RWPE2 (cell line): ENCODE measurements at places on chromosomes 1 and 21.

DNA sequence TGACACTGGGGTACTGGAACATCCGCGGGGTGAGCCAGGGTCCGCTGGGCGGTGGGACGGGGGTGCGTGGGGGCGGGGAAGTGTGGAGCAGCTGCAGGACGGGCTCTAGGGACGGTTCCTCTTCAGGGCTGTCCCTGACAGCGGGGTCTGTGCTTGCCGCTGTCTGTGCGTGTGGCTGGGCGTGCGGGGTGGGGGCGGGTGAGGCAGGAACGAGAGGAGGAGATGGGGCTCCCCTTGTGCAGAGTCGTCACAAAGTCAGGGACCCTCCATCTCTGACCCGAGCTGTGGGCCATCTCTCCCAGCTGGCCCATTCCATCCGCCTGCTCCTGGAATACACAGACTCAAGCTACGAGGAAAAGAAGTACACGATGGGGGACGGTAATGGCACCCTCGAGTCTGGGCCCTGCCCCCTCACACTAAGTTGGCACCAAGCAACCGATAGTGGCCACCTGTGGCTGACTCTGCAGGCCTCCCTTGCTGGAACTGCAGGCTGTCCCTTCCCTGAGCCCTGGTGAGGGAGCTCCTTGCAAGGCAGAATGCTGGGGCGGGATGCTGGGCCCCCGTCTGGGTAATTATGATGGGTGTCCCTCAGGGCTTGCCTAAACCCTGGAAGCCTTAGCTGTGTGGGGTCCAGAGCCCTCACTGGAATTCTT lies 392 bp downstream of the GSTM2 start:
- DNase-seq, result no peak

DNA sequence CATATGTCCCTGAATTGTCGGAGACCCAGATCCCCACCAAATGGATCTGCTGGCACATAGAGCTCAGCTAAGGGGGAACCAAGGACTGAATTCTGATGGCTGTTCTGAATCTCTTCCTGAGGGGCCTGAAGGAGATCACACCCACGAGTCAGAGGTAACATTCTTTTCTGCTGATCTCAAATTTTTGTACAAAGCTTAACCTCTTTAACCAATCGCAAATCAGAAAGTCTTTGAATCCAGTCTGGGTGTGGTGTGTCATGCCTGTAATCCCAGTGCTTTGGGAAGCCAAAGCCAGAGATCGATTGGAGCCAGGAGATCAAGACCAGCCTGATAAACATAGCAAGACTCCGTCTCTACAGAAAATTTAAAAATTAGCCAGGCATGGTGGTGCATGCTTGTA lies 62.8 kb upstream of the PRRC2C start:
- no peak for DNase-seq

GRCh38 chr1:45012639-45013278 lies 705 bp downstream of the UROD start:
- no peak for DNase-seq

DNA sequence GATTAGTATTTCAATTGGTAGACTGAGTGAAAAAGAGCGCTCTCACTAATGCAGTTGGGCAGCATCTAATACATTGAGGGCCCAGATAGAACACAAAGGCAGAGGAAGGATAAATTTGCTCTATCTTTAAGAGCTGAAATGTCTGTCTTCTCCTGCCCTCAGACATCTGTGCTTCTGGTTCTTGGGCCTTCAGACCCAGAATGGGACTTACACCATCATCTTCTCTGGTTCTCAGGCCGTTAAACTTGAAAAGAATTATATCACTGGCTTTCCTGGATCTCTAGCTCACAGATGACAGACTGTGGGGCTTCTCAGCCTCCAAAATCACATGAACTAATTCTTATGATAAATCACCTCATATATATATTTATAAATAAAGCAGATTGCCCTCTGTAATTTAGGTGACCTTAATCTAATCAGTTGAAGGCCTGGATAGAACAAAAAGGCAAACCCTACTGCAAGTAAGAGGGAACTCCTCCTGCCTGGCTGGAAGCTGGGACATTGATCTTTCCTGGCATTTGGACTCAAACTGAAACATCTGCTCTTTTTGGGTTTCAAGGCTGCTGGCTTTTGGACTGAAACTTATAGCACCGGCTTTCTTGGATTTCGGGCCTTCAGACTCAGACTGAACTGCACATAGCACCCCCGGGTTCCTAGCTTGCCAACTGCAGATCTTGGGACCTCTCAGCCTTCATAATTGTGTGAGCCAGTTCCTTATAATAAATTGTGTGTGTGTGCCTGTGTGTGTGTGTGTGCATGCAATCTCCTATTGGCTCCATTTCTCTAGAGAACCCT lies 390.4 kb upstream of the PLXNA2 start:
- DNase-seq, result no peak

DNA sequence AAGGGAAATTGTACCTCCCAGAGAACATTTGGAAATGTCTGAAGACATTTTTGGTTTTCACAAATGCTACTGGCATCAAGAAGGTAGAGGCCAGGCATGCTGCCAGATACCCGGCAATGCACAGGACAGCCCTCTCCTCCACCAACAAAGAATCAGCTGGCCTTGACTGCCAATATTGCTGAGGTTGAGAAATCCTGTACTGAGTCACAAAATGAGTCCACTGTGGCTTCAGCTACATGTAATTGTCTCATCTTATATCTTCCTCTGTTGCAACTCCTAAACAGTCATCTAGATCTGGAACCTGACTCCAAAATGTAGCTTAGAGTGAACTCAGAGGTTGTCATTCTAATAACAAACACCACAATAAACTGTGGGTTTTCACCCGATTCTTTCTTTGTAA lies 327.5 kb upstream of the POGK start:
- no peak for DNase-seq

GRCh38 chr1:184686540-184686939 lies 68.1 kb downstream of the EDEM3 start:
- no peak for DNase-seq

- no peak for DNase-seq
Measured at GRCh38 chr1:82486468-82486867, 685.7 kb downstream of the ADGRL2 start.

- DNase-seq, result no peak
Measured at GRCh38 chr1:115826628-115827027, 14.3 kb downstream of the NHLH2 start.

- no peak for DNase-seq
Measured at GRCh38 chr1:100736746-100737145, 17.2 kb downstream of the VCAM1 start.

DNA sequence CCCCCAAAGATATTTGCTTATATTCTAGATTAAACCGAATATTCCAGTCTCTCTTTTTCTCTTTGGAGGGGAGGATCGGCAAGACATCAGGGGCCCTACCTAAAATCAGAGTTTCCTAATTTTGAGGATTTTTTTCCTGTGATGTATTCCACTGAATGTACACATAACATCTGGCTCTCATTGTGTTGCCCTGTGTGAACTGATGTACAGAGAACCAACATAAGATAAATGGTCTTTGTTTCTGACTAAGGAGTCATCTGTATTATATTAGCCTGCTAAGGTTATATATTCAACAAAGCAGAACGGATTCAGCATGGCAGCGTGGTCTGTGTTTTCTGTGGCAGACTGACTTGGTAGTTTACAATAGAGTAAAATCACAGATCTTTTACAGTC lies 114.8 kb upstream of the NCAM2 start:
- no peak for DNase-seq

DNA sequence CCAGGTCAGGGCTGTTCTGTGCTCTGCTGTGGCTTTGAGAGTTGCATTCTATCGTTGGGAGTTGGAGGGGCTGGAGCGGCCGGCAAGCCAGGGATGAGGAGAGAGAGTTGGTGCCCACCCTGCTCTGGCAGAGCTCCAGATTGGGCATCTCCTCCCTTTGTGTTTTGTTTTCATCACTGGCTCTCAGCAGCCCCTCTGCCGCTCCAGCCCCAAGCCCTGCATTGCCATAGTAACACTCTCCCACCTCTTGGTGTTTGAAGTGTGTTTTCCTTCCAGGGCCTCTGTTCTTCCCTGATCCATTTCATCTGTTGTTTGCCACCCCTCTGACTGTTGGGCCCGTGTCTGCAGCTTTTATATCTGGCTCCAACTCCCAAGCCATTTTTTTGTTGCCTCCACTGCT lies 152.7 kb downstream of the URB2 start:
- DNase-seq, result no peak

DNA sequence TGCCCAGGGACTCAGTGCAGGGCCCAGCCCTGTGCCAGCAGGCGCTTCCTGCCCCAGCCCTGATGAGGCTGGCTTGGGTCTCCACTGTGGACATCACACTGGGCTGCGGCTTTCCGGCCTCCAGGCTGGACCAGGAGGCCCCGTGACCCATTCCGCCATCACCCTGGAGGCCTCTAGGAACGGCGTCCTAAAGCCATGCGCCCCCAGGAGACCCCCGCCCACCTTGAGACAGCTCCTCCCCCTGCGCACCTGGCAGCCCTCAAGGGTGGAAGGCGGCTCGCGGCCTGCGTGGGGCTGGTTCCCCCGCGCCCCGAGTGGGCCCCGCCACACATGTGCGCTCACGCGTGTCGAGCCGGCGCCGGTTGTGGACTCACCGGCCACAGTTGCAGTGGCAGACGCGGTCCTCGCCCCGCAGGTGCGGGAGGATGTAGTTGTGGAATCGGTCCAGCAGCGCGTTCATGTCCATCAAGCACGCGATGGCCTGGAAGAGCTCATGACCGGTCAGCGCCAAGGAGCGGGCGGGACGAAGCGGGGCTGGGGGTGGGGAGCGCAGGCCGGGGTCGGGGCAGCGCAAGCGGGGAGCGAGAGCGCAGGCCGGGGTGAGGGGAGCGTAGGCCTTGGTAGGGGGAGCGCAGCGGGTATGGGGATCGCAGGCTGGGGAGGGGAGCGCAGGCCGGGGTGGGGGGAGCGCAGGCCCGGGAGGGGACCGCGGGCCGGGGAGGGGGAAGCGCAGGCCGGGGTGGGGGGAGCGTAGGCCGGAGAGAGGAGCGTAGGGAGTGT lies 924 bp downstream of the TMEM240 start:
- peak; percentile 68 for DNase-seq

GRCh38 chr1:40750451-40750908 lies 33.1 kb upstream of the KCNQ4 start:
- no peak for DNase-seq

DNA sequence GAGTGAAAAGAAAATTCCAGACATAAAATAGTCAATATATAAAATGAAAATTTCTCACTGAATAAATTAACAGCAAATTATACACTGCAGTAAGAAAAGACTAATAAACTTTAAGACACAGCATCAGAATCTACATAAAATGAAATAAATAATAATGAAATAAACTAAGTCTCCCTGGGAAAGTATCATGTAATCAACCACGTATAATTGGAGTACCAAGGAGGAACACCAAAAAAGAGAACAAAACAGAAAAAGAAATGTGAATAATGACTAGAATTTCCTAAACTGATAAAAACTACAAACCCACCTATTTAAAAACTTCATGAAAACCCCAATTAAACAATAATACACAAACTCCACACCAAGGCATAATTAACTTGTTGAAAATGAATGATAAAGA lies 43.6 kb downstream of the SASS6 start:
- no peak for DNase-seq

DNA sequence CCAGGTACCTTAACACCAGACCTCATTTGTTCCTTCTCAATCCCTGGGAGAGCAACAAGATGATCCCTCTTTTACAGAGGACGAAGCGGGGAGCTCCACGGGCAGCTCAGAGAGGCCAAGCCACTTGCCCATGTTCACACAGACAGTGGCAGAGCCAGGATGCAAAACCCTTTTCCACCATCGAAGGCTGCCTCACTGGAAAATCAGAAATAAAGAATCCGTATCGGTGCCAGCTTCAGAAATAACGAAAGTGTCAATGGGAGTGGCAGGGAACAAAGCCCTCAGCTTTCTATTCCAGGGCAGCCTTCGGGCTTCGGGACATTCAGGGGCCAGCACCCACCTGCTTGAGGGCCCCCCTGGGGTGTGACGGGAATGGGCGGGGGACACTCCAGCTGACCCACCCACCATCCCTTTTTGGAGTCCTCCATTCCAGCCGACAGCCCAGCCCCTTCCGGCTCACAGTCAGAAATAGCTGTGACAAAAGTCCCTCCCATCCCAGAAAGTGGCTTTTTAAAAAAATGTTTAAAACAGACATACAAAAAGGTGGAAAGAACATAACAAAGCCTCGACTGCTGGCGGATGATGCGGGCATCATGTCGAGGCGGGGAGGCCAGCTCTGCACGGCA lies 6.0 kb downstream of the IFFO2 start:
- DNase-seq, result no peak

- DNase-seq, result peak; percentile 51
Measured at GRCh38 chr21:43924421-43925095, 59.5 kb downstream of the AGPAT3 start.

DNA sequence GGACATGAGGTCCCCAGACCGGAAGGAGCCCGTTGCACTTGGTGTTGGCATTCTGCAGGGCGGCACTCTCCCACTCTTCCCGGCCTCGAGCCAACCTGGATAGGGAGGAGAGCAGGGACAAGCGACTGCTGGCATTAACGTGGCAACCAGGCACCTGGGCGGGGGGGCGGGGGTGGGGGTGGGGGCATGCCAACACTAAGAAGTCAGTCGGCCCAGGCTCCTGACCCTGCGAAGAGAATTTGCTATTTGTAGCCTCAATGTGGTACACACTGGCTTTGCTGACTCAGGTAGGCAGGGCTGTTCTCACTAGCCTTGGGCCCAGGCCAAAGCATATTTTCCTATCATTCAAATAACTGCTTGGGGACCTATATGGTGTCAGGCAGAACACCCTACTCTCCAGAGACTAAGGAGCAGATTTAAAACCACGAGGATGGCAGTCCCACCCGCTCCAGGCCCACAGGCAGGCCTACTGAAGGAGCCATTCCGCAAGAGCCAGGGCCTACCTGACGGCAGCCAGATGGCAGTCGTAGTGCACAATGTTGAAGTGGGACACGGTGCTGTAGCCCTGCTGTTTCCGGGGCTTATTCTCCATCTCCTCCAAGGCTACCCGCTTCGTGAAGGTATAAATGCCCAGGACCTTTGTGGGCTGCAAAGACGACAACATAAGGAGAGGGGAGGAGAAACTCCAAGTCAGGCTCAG lies 123.7 kb downstream of the UBR4 start:
- no peak for DNase-seq

DNA sequence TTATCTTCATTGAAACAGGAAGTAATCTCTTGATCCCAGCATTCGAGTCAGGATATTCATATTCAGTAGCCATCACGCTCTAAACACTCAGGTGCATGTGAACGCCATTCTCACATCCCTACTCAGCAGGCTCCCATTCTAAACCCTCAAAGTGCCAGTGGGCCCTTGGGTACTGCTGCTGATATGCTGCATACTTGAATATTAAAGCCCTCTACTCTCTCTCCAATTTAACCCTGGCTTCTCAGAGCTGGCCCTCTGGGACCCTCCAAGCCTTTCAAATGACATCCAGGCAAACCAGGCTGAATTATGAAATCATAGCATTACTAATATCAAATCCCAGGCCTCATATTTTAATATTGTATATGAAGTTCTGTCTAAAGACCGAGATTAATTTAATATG lies 468.2 kb downstream of the NUF2 start:
- no peak for DNase-seq

GRCh38 chr1:243726806-243727502 lies 123.1 kb downstream of the AKT3 start:
- no peak for DNase-seq

GRCh38 chr1:173758980-173759379 lies 44.2 kb downstream of the KLHL20 start:
- no peak for DNase-seq

- DNase-seq, result no peak
Measured at GRCh38 chr21:35547946-35548774, 499.1 kb upstream of the RUNX1 start.
